ENCODE measurements at places on chromosomes 4 and X.

DNA sequence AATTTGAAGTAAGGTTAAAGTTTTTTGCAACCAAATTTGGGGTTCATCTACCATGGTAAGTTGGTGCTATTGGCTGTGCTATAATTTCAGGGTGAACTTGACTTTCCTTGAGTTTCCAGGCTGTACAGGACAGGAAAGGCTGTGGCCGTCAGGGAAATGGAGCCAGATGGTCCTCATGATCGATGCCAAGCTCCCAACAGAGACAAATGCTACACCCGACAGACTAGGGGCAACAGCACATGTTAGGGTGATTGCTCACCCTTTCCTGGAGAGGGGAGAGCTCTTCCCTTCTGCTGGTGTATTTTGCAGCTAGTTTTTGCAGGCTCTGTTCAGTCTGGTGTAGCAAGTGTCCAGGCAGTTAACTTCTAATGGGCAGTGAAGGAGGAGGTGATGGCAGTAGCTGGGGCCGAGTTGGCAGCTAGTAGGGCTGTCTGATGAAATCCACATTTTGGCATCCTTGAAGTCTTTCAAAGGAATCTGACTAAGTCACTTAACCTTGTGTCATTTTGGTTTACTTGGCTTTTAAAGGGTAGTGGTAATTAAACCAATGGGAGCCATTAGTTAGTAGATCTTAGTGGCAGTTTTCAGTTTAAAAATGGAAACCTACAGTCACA lies 47.8 kb downstream of the GAB1 start:
- no peak for DNase-seq

DNA sequence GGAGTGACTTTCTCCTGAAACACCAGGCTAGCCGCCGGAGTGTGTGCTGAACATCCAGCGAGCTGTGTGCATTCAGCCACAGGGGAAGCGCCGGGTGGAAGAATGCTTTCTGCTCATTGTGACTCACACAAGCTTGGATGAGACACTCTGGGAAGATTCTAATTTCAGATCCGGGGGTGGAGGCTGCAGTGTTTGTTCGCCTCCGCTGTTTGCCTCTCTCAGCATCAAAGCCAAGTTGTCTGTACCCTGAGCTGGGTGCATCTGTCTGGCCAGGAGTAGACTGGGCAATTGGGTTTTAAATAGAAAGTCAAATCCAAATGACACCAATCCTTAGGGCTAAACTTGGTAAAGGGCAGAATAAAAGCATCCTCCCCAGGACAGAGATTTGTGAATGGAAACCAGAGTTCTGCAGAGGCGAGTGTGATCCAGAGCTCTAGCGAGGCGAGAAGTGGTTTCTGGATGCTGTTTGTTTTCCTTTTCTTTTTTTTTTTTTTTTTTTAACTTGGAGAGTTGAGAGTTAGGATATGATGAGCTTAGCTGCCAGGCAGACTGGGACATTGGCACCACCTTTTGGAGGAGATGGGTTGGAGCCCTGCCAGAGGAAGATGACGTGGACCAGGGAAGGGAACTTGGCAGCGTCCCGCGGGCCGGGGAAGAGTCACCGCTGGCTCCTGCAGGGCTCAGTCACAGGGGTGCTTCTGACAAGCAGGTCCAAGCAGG lies 196.0 kb upstream of the PSAPL1 start:
- no peak for DNase-seq

DNA sequence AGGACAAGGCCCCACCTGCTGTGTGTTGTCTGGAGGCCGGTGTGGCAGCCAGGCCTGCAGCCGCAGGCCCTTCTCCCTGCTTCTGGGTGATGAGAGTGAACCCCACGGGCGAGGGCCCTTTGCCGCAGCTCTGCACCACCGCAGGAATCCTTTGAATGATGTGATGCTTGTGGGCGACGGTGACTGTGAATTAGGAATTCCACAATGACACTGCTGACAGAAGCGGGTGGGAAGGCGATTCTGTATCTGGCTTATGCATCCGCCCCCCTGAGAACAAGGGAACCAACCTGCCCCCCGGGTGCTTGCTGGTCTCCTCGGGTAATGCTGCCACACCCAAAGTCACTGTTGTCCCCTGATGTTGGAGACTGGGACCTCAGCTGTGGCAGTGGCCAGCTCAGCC lies 19.5 kb upstream of the MAN2B2 start:
- no peak for DNase-seq

- DNase-seq, result no peak
Observed at GRCh38 chr4:77564231-77564630, 41.4 kb upstream of the CXCL13 start.

DNA sequence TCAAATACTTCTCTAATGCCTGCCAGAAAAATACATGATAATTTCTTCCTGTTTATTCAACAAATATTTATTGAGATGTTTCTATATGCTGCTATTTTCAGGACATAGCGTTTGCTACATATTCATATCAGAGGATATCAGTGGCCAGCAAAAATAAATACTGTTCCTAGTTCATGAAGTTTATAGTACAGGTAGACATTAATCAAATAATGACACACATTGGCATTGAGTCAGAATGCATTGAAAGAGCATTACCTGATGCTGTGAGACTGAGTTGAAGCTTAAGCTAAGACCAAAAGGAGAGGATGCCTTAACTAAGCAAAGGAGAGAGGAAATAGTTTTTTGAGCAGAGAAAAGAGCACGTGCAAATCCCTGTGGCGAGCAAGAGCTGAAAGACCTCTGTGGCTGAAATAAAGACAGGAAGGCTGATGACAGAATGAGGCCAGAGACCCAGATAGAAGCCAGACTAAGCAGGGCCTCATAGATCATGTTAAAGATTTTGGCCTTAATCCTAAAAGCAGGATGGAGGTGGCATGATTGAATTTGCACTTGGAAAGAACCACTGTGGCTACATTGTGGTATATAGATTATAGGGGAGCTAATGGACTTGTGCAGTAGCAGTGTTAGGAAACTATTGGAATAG lies 36.2 kb downstream of the FAM241A start:
- no peak for DNase-seq

GRCh38 chrX:42748067-42748850 lies 29.7 kb downstream of the PPP1R2C start:
- DNase-seq, result no peak

DNA sequence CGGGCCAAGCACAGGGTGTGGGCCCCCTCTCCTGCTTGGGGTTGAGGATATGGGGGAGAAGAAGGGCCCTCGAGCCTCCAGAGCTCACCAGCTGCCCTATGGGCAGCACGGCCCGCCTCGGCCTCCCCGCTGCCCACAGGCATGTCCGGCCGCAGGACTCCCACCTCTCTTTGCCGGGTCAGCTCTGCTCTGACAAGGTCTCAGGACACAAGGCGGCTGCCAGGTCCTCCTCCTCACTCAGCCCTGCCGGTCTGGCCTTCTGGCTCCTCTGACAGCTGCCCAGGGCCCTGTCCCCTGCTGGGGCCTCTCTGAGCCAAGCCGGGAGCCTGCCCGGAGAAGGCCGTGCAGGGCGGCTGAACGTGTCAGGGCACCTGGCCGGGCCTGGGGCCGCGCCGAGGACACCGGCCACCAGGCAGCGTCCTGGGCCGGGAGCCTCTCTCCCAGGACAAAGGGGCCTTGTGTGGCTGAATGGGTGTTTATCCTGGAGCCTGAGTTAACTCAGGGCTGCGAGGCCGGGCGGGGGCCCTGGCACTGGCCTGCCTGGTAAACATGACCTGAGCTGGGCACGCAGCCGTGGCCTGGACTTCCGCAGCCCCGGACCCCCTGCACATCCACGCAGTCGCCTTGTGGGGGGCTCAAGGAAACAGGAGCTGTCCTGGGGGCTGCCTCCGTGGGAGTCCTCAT lies 25.7 kb downstream of the TACC3 start:
- no peak for DNase-seq

DNA sequence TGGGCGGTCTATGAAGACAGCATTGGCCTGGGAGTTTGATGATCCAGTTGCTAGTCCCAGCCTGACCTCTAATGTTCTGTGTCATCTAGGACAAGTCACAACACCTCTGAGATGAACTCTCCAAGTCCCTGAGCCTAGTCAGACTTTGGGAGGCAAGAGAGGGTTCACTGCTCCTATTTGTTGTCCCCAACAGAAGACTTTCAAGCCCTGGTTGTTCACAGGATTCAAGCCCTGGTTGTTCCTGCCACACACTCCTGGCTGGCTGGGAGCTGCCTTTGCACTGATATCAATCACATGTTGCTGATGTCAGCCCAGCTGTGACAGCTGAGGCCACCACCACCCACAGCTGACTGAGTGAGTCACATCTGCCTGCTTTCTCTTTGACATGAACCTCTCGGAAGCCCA lies 253.2 kb upstream of the RASGEF1B start:
- DNase-seq, result peak; percentile 46

DNA sequence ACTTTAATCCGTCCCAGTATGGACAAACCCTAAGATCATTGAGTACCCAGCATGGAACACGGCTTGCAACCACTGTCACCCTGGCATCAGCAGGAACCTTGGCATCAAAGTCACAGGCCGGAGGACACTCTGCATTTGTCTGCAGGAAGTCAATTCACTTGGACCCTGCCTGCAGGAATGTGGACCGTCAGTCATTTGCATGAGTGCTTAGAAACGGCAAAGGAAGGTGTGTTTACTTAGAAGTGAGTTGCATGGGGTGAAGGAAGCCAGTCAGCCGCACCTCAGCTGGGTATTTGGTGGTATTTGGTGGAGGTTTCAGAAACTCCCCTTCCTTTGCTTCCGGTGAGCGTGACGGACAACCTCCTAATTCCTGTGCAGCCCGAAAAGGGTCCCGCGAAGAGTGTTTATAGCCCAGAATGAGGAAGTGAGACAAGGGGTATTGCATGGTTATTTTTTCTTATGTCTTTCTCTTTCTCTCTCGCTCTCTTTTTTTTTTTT lies 15.5 kb downstream of the P2RY8 start:
- peak; percentile 97 for DNase-seq

- no peak for DNase-seq
Observed at GRCh38 chr4:53463340-53463739, 85.9 kb downstream of the FIP1L1 start.

- DNase-seq, result no peak
Observed at GRCh38 chr4:186651181-186651603, 72.5 kb downstream of the FAT1 start.

DNA sequence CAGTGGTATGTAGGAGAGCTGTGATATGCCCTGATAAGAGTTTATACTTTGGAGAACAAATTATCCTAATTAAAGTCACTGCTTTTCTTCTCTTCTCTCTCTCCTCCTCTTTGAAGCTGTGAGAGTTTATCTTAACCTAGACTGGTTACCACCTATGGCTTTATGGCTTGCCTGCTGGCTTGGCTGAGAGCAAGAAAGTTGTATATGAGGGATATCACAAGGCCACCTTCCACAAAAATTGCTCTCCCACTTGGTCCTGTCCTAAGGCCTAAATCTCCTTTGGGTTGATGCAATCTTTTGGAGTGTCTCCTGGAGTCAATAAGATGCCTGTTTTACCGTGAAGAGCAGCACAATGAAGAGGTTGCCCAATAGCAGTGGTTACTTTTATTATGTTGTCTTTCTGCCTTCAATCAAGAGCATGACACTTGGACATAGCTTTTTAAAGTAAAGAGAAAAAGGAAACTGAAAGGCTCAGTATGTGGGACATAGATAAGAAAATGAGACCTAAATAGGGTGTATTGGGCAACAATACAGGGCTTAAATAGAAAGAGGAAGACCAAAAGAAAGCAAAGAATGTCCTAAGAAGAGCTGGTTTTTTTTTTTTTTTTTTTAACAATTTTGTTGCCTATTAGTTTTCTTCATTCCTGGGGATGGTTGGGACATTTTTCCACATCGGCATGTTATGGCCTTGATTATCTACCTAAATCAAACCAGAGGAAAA lies 9.2 kb downstream of the GUCY1A1 start:
- peak; percentile 4 for DNase-seq

GRCh38 chr4:74014332-74014731 lies 15.9 kb upstream of the CXCL5 start:
- DNase-seq, result no peak

GRCh38 chr4:124449881-124450280 lies 262.7 kb downstream of the ANKRD50 start:
- no peak for DNase-seq

DNA sequence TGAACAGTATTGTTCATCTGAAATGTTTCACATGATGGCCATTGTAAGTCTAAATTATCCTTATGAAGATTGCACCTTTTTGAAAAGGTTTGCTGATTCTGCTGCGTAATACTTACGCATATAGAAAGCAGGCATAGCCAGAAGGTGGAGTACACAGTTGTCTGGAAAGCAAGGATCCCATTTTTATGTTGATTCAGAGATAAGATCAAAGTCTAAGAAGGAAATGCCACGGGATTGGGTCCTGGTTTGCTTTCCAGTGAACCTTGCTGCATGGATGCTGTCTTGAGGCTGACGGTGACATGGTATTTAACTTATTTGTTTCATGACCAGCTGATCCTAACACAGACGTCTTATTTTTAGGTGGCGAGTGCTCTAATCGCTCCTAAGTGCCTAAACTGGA lies 15.5 kb downstream of the MAGEA9B start:
- DNase-seq, result no peak

GRCh38 chr4:152232271-152232670 lies 303.6 kb downstream of the FBXW7 start:
- DNase-seq, result no peak

DNA sequence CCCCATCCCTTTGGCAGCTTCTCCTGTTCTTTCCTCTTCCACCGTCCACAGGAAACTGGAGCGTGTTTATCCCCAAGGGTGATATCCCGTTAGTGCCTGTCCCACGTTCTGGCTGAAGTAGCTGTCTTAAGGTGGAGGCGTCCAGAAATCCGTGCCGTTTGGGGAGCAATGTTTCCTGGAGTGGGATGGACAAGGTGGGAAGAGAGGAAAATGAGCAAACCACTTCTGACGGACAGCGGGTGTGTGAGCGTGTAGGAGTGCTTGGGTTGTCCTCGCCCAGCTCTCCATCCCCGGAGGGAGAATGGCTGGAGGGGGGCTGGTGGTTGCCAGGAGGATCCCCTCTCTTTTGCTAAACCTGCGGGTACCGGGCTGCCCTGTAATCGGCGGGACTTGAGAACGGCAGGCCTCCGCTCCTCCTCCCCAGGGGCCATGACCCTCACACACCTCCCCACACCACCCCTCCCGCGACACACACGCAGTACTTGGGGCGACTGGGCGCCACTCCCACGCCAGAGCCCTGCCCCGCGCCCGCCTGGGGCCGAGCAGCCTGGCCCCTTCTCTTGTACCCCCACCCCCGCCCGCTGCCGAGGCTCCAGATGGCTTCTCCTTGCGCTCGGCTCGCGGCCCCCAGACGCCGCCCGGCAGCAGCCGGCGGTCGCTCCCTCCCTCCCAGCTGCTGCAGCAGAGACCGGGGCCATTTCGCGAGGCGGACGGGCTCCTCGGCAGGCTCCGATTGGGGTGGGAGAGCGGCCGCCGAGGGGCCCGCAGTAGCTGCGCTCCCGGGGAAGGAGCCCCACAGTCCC lies 13.9 kb upstream of the PRDM8 start:
- no peak for DNase-seq

GRCh38 chr4:45410701-45411210 lies 684.4 kb upstream of the GNPDA2 start:
- DNase-seq, result no peak

DNA sequence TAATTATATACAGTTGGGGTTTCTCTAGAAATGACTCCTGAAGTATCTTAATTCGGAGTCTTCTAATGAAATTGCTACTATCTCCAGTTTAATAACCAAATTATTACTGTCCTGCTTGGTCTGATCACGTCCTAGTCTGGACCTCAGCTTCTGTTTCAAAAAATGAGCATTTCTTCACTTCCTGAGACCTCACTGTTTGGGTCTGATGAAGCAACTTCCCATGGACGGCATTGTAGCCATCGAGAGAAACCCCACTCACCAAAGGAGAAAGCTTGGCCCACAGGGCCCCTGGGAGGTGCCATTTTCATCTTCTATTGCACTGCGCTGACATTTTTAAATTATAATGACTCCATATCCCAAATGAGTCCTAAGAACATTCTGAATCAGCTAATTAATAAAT lies 178.0 kb downstream of the MGST2 start:
- DNase-seq, result no peak

- peak; percentile 37 for DNase-seq
Observed at GRCh38 chr4:13530823-13531624, 13.3 kb downstream of the NKX3-2 start.
